ENCODE measurements at places on chromosomes 2 and 18.

GRCh38 chr18:79360933-79361332, 34.8 kb upstream of the NFATC1 start:
- DNase-seq, result no peak

DNA sequence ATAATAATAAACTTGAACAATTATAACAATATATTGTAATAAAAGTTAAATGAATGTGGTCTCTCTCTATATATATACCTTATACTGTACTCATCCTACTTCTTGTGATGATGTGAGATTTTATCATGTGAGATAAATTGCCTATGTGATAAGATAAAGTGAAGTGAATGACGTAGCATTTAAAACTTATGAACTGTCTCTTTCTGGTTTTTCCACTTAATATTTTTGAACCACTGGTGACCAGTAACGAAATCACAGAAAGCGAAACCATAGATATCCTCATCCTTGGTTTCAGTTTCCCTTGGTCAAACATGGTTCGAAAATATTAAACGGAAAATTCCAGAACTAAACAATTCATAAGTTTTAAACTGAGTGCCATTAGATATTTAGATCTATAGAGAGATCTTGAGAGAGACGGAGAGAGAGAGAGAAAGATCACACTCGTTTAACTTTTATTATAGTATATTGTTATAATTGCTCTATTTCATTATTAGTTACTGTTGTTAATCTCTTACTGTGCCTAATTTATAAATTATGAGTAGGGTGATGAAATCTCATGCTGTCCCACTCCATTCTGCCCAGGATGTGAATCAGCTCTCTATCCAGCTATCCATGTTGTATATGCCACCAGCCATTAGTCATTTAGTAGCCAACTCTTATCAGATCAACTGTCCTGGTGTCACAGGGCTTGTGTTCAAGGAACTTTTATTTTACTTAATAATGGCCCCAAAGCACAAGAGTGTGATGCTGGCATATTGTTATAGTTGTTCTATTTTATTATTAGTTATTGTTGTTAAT, 156.8 kb downstream of the THADA start:
- DNase-seq, result no peak

DNA sequence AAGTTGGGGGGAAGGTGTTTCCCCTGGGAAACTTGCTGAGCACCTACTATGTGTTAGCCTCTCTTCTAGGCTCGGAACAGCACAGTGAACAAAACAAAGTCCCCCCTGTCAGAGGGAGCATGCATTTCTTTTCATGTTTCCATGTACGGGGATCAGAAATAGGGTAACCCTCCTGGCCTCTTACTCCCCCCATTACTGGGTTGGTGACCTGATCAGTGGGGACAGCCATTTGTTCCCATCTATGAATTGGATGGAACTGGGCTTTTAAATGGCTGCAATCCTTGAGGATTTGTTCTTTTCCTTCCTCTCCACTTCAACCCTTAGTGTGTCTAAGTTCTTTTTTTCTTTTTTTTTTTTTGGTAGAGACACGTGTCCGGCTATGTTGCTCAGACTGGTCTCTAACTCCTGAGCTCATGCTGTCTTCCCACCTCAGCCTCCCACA, 13.7 kb downstream of the NCL start:
- no peak for DNase-seq

GRCh38 chr2:6785493-6785892, 80.2 kb downstream of the CMPK2 start:
- no peak for DNase-seq

GRCh38 chr2:102018823-102019445, 27.2 kb downstream of the IL1R2 start:
- DNase-seq, result no peak

- no peak for DNase-seq
Measured at GRCh38 chr2:226893216-226893615, 57.4 kb downstream of the RHBDD1 start.

GRCh38 chr2:499726-500125, 177.5 kb downstream of the TMEM18 start:
- no peak for DNase-seq

Data from natural killer cell treated with Interleukin-12 subunit alpha and Interleukin-12 subunit beta and Interleukin-15 and Interleukin-18, amount 100 ng/mL, for 72 hours (primary cell).